AG08396 (cell line): ENCODE measurements at places on chromosomes 5 and 9.

DNA sequence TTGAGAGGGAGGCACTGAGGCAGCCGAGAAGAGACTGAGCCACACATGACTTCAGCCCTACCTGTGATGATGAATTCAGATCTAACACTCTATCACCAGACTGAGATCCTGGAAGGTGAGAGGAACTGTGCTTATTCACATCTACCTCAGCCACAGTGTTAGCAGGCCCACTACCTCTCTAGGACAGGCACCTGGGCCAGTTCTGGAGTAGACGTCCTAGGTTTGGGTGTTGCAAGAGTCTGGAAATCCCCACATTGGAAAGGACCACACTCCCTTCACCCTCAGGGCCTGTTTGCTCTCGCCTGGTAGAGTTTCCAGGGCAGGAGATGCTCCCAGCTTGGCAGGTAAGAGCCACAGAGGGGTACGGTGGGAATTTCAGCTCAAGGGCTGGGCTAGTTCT is 113.8 kb upstream of the CCL21 start:
- no peak for DNase-seq

- DNase-seq = no peak
Measured at GRCh38 chr5:115384587-115385375, 88.3 kb upstream of the CCDC112 start.

DNA sequence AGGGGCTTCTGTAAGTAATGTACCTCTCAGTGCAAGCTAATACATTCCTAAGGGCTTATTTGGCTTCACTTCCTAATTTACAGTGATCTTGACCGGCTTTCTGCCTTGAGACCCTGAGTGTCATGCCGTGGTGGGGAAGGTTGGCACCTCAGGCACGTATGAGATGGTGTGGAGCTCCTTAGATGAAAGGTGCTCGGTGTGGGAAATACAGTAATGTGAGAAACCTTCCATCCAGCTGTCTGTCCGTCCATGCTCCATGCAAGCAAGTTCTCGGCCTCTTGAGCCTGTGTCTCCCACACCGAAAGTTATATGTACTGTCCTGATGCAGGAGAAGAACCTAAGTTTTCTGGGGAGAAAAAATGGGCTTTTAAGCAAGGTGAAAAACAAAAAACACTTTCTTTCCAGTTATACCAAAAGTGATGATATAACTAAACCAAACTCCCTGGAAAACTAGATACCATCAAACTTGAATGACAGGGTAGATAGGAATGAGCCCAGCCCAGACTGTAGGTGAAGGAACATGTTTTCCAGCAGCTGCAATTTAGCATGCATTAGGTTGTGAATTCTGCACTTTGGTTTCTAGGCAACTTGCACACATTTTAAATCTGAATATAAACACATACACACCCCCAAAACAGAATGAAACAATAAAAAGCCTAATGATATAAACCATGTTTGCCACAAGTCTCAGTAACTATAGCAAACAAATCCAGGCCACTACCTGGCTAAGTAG is 279.6 kb downstream of the FANCC start:
- no peak for DNase-seq

DNA sequence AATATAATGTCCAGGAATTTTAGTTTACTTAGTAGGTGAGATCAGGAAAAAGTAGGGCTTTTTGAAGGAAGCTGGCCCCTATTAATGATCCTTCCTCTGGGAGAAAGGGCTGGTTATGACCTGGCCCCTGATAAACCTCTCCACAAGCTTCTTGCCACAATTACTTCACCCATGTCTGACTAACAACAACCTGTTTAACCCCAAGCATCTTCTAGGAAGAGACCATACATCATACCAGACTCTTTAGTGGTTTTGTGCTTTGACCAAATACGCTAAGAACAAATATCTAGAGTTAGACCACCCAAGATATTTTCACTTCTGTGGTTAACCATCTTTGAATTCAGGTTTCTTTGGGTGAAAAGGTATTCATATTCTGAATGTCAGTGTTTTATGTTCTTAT is 174.0 kb upstream of the SLC27A6 start:
- no peak for DNase-seq

- DNase-seq = no peak
Measured at GRCh38 chr5:168377525-168377924, 86.1 kb downstream of the WWC1 start.
